ENCODE measurements at places on chromosomes 2 and 18.

- DNase-seq = no peak
Measured at GRCh38 chr2:33190393-33190937, 243.7 kb downstream of the LTBP1 start.

DNA sequence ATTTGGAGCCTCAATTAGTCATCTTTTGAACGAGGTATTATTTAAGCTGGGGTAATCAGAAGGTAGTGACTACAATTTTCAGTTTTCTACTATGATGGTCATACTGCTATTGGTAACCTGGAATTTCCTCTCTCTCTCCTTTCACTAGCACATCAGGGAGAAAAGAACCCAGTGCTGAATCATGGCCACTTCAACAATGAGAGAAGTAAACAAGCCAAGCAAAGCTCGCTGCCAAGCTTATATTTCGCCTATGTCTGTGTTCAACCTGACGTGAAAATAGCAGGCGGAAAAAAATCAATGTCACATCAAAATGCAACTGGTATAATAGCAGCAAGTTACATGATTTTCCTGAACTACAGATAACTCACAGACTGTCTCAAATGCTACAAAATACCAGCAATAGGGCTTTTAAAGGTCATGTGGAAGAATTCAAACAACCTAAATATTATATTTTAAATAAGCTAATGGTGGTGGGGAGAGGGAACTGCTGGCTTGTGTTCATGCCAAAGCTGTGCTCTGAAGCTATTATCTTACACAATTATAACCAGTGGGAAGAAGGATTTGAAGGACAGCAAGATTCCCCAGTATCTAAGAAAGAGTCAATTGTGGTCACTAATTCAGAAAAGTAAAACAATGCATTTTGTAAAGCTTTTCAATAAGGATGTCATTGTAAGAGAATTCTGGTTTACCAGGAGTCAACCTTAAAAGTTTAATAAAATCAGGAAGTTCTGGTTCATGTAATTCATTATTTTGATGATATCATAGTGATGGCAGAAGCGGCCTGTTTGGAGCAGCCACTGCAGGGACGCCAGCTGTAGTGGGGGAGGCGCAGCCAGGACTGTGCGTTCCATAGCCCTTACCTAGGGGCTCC is 38.0 kb downstream of the RNF152 start:
- no peak for DNase-seq

DNA sequence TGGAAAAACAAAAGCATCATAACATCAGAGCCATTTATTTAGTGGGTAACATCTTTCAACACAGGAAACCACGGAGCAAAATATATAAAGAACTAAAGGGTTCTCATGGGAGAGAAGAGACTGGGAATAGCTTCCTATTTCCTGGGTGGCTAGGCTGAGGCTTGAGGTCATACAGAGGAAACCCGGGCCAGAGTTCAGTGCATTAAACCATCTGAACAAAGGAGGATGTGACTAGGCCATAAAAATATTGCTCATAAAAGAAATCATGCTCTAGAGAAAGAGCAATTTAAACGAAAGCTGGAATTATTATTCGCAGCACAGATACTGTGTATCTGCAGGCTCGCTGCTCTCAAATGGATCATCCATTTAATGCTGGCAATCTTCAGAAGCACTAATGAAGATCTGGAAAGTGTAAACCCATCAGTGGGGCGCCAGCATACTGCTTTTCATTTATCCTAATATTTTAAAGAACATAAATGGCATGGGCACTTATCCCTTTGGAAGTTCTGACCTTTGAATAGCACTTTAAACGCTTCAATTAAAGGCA is 83.3 kb downstream of the GALNT14 start:
- DNase-seq = no peak

- DNase-seq = no peak
Measured at GRCh38 chr2:173612354-173612753, 257.7 kb downstream of the CDCA7 start.

GRCh38 chr18:25042641-25043051 is 309.3 kb downstream of the ZNF521 start:
- no peak for DNase-seq

- no peak for DNase-seq
Measured at GRCh38 chr2:217262911-217263310, 403.0 kb upstream of the TNP1 start.

- no peak for DNase-seq
Measured at GRCh38 chr2:167862782-167863181, 384.6 kb downstream of the STK39 start.

DNA sequence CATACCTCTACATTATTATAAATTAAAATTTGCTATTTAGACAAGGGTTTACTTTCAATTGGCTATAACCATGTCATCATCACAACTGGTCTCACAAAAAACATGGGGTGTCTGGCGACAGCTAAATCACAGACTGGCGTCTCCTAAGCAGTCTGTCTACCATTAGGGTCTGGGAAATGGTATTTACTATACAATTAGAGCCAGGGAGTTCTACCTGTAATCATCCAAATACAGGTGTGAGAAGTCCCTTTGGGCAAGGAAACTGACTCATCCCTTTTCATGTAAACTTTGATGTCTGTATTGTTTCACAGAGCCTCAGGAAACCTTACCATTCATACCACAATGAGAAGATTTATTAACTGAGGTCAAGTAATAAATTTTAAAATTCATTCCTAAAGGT is 126.7 kb downstream of the OLA1 start:
- DNase-seq = no peak

GRCh38 chr18:31273812-31274527 is 44.0 kb upstream of the DSG1 start:
- DNase-seq = no peak

DNA sequence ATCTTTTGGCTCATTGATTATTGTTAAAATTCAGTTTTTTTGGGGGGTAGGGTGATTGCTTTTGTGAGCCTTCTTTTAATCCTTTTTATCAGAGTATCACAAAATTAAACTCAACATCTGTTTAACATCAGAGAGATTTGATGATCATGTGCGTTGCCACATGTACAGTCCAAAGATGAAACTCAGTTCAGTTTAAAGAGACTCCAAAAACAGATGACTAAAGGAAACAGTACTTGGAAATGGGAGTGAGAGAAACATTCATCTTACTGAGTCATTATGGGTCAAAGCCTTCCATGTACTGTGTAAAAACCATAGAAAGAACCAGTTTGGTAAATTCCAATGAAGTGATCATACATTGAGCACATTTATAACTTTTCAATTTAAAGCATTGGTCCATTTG is 53.0 kb downstream of the LYPD6 start:
- DNase-seq = no peak

GRCh38 chr18:46794607-46795006 is 37.8 kb upstream of the ST8SIA5 start:
- no peak for DNase-seq

GRCh38 chr18:52963481-52963880 is 623.5 kb downstream of the DCC start:
- no peak for DNase-seq

DNA sequence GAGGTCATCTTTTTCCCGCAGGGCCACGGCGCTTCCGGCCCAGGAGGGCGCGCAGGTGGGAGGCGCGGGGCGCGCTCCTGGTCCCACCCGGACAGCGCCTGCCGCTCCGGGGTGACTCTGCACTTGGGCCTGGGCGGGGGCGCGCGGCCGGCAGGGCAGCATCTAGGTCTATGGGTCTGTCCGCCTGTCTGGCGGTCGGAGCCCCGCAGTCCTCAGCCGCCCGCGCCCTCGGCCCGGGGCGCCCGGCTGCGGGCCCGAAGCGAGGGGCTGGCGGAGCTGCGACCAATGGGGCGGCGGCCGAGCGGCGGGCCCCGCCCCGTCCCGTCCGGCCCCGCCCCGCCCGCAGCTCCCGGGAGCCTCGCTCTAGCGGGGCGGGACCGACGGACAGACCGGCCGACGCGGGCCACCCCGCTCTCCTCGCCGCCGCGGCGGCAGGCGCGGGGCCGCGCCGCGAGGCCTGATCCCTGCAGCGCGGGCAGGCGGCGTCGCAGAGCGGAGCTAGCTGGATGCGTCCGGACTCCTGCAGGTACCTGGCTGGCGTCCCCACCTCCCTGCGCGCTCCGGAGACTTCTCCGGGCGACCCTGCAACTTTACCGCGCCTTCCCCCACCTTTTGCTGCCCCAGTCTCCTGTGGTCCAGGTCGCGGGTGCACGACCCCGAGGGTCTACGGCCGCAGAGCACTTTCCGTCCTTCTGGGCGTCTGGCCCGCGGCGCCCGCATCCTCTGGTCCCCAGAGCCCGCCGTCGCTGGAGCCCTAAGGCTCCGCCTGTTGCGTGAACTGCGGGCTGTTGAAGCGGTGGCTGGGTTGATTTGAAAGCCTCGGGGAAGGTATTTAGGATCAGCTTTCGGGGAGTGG is at the start of gene KCNS3:
Gene KCNS3, plus strand, starts transcription at position 387 of the 856 bp plus-strand sequence. CDS start 52,342 bp downstream, outside the sequence.
- DNase-seq = no peak

DNA sequence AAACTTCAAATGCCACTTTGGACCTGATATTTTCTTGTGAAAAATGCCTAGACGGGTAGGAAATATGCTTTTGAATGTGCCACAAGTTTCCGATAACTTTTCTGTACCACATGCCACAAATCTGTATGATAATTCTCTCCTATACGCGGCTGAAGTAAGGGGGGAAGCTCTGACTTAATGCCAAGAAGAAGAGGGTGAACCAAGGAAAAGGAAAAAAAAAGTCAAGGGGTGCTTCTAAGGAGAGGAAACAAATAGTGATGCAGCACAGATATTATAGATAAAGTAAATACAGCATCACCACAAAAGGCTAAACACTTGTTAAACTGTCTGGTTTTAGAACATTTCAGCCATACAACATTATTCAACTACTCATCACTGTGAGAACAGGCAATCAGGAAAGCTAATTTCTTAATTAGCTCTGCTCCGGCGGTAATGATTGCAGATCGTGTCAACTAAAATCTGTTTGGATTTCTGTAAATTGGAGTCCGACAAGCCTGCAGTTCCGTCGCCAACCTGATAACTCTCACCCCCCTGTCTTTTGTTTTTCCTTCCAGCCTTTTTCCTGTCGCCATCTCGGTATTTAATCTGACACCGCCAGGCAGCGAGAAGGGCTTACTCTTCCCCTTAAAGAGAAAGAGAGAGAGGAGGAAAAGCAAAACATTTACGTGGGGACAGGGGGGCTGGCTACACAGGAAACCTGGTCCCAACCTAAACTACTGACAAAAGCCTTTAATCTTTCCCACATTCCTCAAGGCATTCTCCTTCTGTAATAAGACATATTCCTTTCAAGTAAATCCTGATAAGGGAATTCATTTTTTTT is 67.5 kb downstream of the ZEB2 start:
- DNase-seq = no peak

- no peak for DNase-seq
Measured at GRCh38 chr2:212078103-212078502, 460.5 kb downstream of the ERBB4 start.

- DNase-seq = no peak
Measured at GRCh38 chr18:73646196-73646595, 501.4 kb downstream of the FBXO15 start.

- no peak for DNase-seq
Measured at GRCh38 chr2:85015653-85016360, 44.8 kb downstream of the KCMF1 start.

GRCh38 chr2:179671043-179671981 is 190.1 kb downstream of the ZNF385B start:
- DNase-seq = no peak

DNA sequence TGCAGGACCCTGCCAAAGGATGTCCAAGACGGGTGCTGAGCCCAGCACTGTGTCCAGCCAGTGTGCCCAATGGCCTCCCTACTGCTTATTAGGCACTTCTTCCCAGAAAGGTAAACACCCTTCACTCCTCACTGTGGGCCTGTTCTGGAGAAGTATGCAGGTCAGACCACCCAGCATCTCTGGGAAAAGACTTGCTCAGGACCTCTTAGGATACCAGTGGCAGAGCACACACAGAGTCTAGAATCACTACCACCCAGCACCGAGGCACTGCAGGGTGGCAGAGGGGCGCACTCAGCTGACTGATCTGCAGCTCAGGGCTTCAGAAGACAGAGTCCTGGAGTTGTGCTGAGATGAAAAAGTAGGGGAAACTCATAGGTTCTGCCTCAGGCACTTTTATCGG is 25.8 kb downstream of the XDH start:
- no peak for DNase-seq

GRCh38 chr18:75070625-75071483 is 138.1 kb downstream of the PTGR3 start:
- peak; percentile 14 for DNase-seq

GRCh38 chr2:202870431-202871299 is 901 bp downstream of the ICA1L start:
- DNase-seq = peak; percentile 9

DNA sequence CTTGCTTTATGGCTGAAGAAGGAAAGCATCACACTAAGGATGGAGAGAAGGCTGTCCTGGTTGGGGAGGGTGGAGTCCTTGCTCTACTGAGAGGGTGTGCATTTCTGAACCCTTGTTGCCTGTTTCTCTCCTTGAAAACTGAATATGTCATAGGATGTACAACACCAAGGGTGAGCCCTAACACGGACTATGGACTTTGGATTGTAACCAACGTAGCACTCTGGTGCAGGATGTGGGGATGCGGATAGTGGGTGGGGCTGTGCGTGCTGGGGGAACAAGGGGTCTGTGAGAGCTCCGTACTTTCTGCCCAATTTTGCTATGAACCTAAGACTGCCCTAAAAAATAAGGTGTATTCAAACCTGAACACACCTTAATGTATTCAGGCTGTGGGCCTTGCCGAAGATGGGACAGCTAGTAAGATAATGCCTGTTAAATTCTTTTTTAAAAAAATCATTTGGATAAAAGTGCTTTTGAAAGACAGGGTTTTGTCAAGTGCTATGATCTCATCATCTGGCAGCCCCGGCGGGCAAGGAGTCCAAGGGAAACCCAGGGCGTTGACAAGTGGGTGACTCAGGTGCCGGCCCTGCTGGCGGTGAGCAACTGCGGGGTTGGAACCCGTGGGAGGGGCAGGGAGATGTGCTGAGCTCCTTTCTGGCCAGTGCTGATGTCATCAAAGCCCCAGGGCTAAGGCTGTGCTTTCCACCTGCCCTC is 54.0 kb downstream of the GATA6 start:
- peak; percentile 68 for DNase-seq

- DNase-seq = no peak
Measured at GRCh38 chr2:241926541-241927311, 57.2 kb downstream of the RTP5 start.

- DNase-seq = no peak
Measured at GRCh38 chr2:16999347-17000183, 333.9 kb upstream of the CYRIA start.

DNA sequence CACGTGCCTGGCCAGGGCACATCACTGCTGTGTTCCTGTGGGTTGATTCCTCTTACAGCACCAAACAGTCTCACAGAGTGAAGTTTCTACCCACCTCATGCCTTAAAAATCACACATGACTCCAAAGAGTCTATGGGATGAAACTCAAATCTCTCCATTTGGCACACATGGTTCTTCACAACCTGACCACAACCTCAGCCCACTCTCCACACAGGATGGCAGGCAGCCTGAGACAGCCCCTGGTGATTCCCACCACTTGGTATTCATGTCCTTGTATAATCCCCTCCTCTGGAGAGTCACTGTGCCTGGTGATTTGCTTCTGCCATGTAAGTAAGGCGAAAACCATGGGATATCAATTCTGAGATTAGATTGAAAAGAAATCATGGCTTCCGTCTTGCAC is 46.2 kb downstream of the LBH start:
- no peak for DNase-seq
